ENCODE measurements at places on chromosomes 12 and 14.

DNA sequence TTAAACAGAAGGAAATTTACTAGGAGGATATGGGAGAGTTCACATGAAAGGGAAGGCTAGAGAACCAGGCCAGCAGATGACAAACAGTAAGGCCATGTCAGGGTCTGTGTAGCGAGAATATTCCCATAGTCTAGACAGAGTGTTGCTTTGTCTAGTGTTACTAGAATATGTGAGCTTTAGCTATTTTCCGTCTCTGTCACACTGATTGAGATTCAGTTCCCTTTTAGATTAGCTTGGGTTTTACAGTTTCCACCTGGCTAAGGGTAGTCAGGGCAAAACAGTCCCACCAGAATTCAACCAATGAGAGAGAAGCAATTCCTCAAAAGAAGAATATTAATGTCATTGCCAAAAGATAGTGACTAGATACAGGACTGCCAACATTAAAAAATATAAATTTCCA lies 82.8 kb upstream of the MDM1 start:
- DNase-seq = no peak

GRCh38 chr12:132771126-132771838 lies 9.7 kb upstream of the ANKLE2 start:
- DNase-seq = peak; percentile 22

- no peak for DNase-seq
Observed at GRCh38 chr14:102645746-102646440, 53.4 kb downstream of the RCOR1 start.

DNA sequence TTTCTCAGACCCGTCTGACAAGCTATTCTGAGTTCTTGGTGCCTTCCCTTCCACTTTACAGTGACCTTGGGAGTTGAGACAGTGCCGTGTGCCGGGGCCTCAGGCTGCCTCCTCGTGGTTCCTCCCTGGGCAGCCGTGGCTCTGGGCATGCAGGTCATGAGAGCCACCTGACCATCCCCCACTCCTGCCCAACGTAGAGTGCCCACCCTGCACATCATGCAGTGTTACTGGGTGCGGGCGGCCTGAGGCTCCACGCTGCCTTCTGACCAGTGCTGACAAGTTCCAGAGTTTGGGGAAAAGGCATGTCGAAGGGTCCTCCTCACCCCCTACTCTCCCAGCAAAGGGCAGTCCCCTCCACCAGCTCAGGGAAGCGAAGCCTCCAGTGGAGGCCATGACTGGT lies 190.5 kb downstream of the TSPAN9 start:
- DNase-seq = no peak

- no peak for DNase-seq
Observed at GRCh38 chr14:105484069-105484996, 2.4 kb upstream of the CRIP1 start.

GRCh38 chr14:68340262-68340661 lies 452.6 kb downstream of the ZFP36L1 start:
- no peak for DNase-seq

DNA sequence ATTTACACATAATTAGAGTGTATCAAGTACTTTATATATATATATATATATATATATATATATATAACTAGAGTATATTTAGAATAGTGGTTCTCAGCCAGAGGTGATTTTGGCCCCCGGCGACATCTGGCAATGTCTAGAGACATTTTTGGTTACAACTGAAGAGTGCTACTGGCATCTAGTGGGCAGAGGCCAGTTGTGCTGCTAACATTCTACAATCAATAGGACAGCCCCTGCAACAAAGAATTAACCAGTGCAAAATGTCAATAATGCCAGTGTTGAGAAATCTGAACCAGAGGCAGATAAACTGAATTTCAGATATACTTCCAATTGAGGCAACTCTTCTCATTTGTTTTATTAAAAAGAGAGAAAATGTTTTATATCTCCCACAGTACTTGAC lies 8.9 kb downstream of the GTF2A1 start:
- no peak for DNase-seq

GRCh38 chr12:75995691-75996090 lies 35.9 kb downstream of the PHLDA1 start:
- no peak for DNase-seq

- no peak for DNase-seq
Observed at GRCh38 chr14:87745507-87746118, 247.4 kb downstream of the GALC start.

DNA sequence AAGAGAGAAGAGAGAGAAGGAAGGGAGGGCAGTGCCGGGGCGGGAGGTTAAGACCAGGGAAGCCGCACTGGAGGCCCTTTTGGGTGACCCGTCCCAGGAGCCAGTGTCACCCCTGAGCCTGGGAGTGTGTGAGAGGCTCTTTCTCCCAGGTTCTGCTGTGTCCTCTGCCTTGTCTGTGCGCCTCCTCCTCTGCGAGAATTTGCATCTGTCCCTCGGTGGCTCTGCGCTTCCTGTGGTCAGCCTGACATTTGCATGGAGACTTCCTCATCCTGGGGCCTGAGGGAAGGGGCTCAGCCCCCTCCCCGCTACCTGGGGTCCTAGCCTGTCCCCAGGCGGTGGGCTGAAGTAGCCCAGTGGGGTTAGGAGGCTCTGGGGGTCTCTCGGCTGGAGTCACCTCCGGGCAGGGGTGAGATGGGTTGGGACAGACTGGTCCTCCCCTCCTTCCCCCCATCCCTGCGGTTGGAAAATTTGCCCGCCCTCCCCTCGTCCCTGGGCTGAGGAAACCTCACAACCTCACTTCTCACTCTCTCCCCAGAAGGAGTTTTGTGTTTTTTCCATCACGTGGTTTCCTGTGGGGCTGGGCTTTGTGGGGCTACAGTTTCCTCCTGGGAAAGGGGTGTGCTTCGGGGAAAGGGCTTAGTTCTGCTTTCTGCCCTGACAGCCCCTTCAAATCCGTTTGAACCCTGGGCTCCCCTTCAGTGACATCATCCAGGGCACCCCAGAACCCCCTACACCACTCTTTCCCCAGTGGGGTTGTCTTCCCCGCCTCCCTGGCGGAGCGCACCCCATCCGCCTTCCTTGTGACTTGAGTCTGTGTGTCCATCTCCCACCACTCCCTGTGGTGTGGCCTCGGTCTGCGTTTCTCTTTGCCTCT lies 2.5 kb downstream of the PTPN6 start:
- DNase-seq = no peak

All from stimulated activated CD4-positive, alpha-beta T cell treated with anti-CD3 and anti-CD28 coated beads, Interleukin-15, amount 100 ng/mL, for 48 hours (primary cell).